ENCODE measurements at places on chromosomes 4 and X. TPM values are rescaled to one million over a fixed set of nuclear protein-coding genes. Genes with fewer than 3 reads are reported as not detected.

The GAB3 gene
- total RNA-seq = 20.6 TPM

The HPGDS gene
- 0.45 TPM for total RNA-seq

The PCDH18 gene
- 4.9 TPM for total RNA-seq

The RBMXL3 gene
- total RNA-seq = not detected

The NBDY gene
- total RNA-seq = 25.9 TPM

The MAGEB3 gene
- total RNA-seq = not detected

The PLXNA3 gene
- total RNA-seq = 16.9 TPM

The TSPAN7 gene
- 11.1 TPM for total RNA-seq

The ADGRG4 gene
- not detected for total RNA-seq

The SYNPO2 gene
- total RNA-seq = 319 TPM

- H3K36me3 ChIP-seq = no peaks in the 10 kb centered on the region
- H3K27ac ChIP-seq = peak overlapping the region; percentile 56
- H3K27me3 ChIP-seq = no peaks in the 10 kb centered on the region
- DNase-seq = no peak
Measured at GRCh38 chrX:136200466-136200865, 50.7 kb downstream of the MAP7D3 start.

DNA sequence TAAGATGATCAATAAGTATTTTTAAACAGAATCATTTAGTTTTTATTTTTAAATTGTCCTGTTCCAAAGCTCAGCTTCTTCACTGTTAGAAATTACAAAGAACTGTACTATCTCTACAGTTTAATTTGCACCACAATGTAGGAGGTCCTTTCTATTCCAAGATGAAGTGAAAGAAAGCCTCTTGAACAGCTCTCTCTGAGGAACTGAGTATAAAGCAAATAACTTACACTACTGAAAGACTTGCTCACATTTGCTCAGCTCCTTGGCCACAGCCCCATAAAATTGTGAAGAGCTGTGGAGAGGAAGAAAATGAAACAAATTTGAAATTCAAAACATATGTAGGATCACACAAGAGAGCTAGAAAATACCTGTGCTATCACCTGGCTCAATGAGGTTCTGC, 68.6 kb downstream of the ENPEP start:
- no peaks in the 10 kb centered on the region for H3K27me3 ChIP-seq
- H3K27ac ChIP-seq = no peak overlapping the region
- H3K4me3 ChIP-seq = no peak overlapping the region
- no peaks in the 10 kb centered on the region for H3K36me3 ChIP-seq

DNA sequence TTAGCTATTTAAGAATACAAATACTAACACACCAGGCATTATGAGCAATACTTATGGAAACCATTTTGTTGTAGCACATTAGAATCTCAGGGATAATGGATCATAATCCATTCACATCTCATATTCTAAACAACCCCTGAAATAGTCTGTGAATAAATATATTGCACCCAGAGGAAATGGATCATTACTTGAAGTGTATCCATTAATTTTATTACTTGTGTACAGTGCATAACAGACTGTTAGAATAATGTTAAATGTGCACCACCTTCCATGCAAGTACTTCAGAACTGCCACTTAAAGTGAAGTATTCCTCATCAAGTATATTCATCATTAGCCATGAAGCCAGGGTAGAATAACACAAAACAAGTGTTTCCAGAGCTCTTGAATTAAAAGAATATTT, 715.5 kb downstream of the DMD start:
- H3K27me3 ChIP-seq = no peaks in the 10 kb centered on the region
- DNase-seq = no peak
- H3K4me3 ChIP-seq = no peak overlapping the region
- H3K36me3 ChIP-seq = no peaks in the 10 kb centered on the region
- H3K27ac ChIP-seq = no peak overlapping the region

DNA sequence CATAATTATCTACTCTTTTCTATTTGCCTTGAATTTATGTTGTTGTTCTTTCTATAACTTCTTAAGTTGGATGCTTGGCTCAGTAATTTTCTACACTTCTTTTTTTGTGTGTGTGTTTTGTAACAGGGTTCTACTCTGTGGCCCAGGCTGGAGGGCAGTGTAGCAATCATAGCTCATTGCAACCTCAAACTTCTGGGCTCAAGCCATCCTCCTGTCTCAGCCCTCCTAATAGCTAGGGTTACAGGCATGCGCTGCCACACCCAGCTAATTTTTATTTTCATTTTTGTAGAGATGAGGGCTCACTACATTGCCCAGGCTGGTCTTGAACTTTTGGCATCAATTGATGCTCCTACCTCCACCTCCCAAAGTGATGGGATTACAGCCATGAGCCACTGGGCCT, 20.7 kb upstream of the UCHL1 start:
- no peaks in the 10 kb centered on the region for H3K4me1 ChIP-seq
- no peaks in the 10 kb centered on the region for H3K36me3 ChIP-seq
- no peak overlapping the region for H3K4me3 ChIP-seq
- H3K27me3 ChIP-seq = no peaks in the 10 kb centered on the region
- DNase-seq = no peak
- no peak overlapping the region for H3K27ac ChIP-seq

GRCh38 chr4:110020139-110020538, 107.5 kb downstream of the EGF start:
- no peaks in the 10 kb centered on the region for H3K36me3 ChIP-seq
- DNase-seq = no peak
- no peak overlapping the region for H3K27ac ChIP-seq
- H3K4me3 ChIP-seq = no peak overlapping the region
- peaks cover 3% of the 10 kb centered on the region for H3K27me3 ChIP-seq
- no peaks in the 10 kb centered on the region for H3K4me1 ChIP-seq

GRCh38 chrX:21657318-21658151, 595 bp downstream of the KLHL34 start:
- no peak overlapping the region for H3K27ac ChIP-seq
- H3K4me3 ChIP-seq = peak overlapping the region; percentile 52
- no peaks in the 10 kb centered on the region for H3K36me3 ChIP-seq
- no peaks in the 10 kb centered on the region for H3K4me1 ChIP-seq
- no peak for DNase-seq

- H3K27ac ChIP-seq = peak overlapping the region; percentile 26
- H3K4me1 ChIP-seq = peaks cover 9% of the 10 kb centered on the region
- H3K4me3 ChIP-seq = peak overlapping the region; percentile 31
- no peaks in the 10 kb centered on the region for H3K36me3 ChIP-seq
- no peak for DNase-seq
- no peaks in the 10 kb centered on the region for H3K27me3 ChIP-seq
Measured at GRCh38 chr4:153204728-153205648, 745 bp downstream of the TRIM2 start.

DNA sequence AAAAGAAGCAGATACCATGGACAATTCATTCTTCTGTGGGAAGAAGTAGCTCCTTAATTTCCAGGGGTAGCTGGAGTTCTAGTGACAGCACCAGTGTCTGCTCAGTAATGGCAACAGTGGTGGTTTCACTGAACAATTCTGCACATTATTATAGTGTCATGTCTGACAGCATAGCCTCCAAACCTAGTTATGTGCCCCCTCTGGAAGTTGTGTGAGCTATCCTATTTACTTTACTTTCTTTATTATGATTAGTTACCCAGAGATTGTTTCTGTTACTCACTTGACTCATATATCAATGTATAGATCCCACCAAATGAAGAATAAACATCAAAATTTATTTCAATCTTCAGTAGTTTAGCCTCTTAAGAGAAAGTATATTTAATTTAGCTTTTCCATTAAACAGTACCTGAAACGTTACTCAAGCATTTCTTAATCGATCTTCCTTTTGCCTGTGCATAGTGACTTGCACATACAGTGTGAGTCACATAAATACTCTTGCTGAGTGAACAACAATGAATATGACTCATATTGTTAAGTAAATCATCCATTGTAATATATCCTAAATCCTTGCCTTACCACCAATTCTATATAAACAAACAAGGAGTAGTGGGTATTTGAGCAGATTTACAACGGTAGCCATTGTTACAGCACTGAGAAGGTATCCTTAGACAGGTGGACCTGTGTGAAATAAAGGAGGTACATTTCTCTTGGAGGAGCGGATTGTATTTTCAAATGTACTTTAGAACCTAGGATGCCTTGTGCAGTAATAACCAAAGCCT, 534.7 kb downstream of the ANKRD50 start:
- no peaks in the 10 kb centered on the region for H3K36me3 ChIP-seq
- no peak overlapping the region for H3K4me3 ChIP-seq
- no peaks in the 10 kb centered on the region for H3K27me3 ChIP-seq
- H3K4me1 ChIP-seq = no peaks in the 10 kb centered on the region
- DNase-seq = no peak
- H3K27ac ChIP-seq = no peak overlapping the region

- no peak for DNase-seq
- H3K36me3 ChIP-seq = peaks cover 41% of the 10 kb centered on the region
- H3K4me3 ChIP-seq = no peak overlapping the region
- H3K27me3 ChIP-seq = no peaks in the 10 kb centered on the region
Measured at GRCh38 chr4:169634975-169635374, 14.6 kb downstream of the CLCN3 start.

DNA sequence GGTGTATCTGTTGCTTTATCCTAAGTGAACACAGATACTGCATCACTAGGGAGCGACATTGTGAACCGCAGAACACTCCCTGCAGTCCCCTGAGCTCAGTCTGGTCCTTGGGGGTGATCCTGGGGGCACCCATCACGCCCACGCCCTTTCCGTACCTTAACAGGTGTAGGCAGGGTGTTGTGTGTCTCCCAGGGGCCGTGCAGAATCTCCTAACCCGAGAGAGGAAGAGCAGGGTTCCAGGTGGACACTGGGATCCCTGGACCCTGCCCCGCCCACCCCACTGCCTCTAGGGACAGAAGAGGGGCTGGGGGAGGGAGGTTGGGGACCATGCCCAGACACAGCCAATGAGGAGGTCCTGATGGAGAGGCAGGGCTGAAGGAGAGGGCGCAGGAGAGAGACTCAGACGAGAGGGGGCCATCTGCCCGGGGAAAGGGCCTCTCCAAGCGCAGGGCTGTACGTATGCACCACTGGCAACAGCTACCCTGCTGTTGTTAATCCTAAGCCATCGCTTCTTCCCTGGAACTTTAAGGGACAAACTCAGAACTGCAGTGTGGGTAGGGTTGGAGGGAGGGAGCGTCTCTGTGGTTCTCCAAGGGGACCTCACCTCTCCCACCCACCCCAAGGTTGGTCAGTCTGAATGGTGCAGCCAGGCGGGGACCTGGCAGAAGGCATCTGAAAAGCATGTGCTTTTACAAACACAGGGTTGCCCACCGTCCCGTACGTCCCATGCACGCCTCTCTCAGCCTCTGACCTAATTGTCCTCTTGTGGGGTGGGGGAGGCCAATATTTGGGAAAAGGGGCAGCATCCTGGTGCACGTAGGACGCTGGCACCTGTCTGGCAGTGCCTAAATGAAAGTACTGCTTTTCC, 2.5 kb downstream of the P2RY8 start:
- H3K36me3 ChIP-seq = no peaks in the 10 kb centered on the region
- H3K27me3 ChIP-seq = no peaks in the 10 kb centered on the region
- H3K27ac ChIP-seq = no peak overlapping the region
- no peak for DNase-seq
- no peaks in the 10 kb centered on the region for H3K4me1 ChIP-seq

GRCh38 chr4:185722029-185722316, 90.0 kb downstream of the SORBS2 start:
- no peak overlapping the region for H3K27ac ChIP-seq
- no peaks in the 10 kb centered on the region for H3K27me3 ChIP-seq
- no peaks in the 10 kb centered on the region for H3K36me3 ChIP-seq
- DNase-seq = no peak
- peaks cover 75% of the 10 kb centered on the region for H3K4me1 ChIP-seq

GRCh38 chr4:86961605-86962295, 26.9 kb downstream of the AFF1 start:
- no peak overlapping the region for H3K27ac ChIP-seq
- H3K4me1 ChIP-seq = peaks cover 8% of the 10 kb centered on the region
- H3K36me3 ChIP-seq = no peaks in the 10 kb centered on the region
- no peak for DNase-seq
- no peak overlapping the region for H3K4me3 ChIP-seq
- H3K27me3 ChIP-seq = no peaks in the 10 kb centered on the region

- no peaks in the 10 kb centered on the region for H3K36me3 ChIP-seq
- H3K4me3 ChIP-seq = no peak overlapping the region
- no peak overlapping the region for H3K27ac ChIP-seq
- no peaks in the 10 kb centered on the region for H3K4me1 ChIP-seq
- no peak for DNase-seq
Measured at GRCh38 chr4:3777669-3778068, 11.5 kb downstream of the ADRA2C start.

GRCh38 chrX:37745835-37746217, 34.0 kb upstream of the CYBB start:
- H3K36me3 ChIP-seq = no peaks in the 10 kb centered on the region
- DNase-seq = no peak
- no peak overlapping the region for H3K27ac ChIP-seq

- H3K27me3 ChIP-seq = no peaks in the 10 kb centered on the region
- no peak overlapping the region for H3K27ac ChIP-seq
- no peaks in the 10 kb centered on the region for H3K36me3 ChIP-seq
- H3K4me1 ChIP-seq = peaks cover 14% of the 10 kb centered on the region
- no peak for DNase-seq
Measured at GRCh38 chr4:138399081-138399480, 156.9 kb upstream of the SLC7A11 start.

- H3K36me3 ChIP-seq = no peaks in the 10 kb centered on the region
- H3K27me3 ChIP-seq = no peaks in the 10 kb centered on the region
- H3K4me1 ChIP-seq = no peaks in the 10 kb centered on the region
- no peak overlapping the region for H3K27ac ChIP-seq
- no peak overlapping the region for H3K4me3 ChIP-seq
- DNase-seq = no peak
Measured at GRCh38 chr4:95985791-95986550, 146.1 kb downstream of the PDHA2 start.

DNA sequence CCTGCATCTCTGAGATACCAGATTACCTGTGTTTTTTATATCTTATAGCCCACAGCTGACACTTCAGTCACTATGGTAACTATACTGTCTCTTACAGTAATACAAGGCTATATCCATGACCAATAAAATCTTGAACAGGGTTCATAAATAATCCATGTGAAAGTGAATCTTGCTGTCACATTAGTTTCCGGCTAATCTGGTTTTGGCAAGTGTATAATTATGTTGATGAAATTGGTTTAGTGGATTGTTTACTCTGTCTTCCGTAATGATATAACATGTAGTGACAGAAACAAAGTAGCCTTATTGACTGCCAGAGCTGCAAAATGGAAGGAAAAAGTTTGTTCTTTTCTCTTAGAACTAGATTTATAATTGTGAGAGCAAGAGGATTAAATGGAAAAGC, 686.6 kb upstream of the PABPC4L start:
- no peak overlapping the region for H3K4me3 ChIP-seq
- DNase-seq = no peak
- no peaks in the 10 kb centered on the region for H3K36me3 ChIP-seq
- no peaks in the 10 kb centered on the region for H3K27me3 ChIP-seq
- H3K4me1 ChIP-seq = no peaks in the 10 kb centered on the region
- no peak overlapping the region for H3K27ac ChIP-seq

- no peaks in the 10 kb centered on the region for H3K36me3 ChIP-seq
- no peak for DNase-seq
- no peak overlapping the region for H3K27ac ChIP-seq
- H3K4me1 ChIP-seq = peaks cover 8% of the 10 kb centered on the region
- H3K4me3 ChIP-seq = no peak overlapping the region
- no peaks in the 10 kb centered on the region for H3K27me3 ChIP-seq
Measured at GRCh38 chr4:181855307-181855706, 387.9 kb upstream of the TENM3 start.

- no peak overlapping the region for H3K27ac ChIP-seq
- H3K4me1 ChIP-seq = peaks cover 19% of the 10 kb centered on the region
- H3K27me3 ChIP-seq = no peaks in the 10 kb centered on the region
- DNase-seq = no peak
- H3K4me3 ChIP-seq = no peak overlapping the region
- H3K36me3 ChIP-seq = peaks cover 100% of the 10 kb centered on the region
Measured at GRCh38 chr4:24535399-24535798, 49.0 kb downstream of the DHX15 start.

GRCh38 chrX:40968180-40968579, 117.1 kb upstream of the USP9X start:
- no peaks in the 10 kb centered on the region for H3K36me3 ChIP-seq
- H3K27ac ChIP-seq = no peak overlapping the region
- no peaks in the 10 kb centered on the region for H3K4me1 ChIP-seq
- H3K4me3 ChIP-seq = no peak overlapping the region

All from heart right ventricle (tissue), 16 donors.